GM06990 (cell line): ENCODE measurements at places on chromosomes 4 and X.
A peak's percentile ranks its signal among the peaks of the same experiment; 100 is the strongest.

DNA sequence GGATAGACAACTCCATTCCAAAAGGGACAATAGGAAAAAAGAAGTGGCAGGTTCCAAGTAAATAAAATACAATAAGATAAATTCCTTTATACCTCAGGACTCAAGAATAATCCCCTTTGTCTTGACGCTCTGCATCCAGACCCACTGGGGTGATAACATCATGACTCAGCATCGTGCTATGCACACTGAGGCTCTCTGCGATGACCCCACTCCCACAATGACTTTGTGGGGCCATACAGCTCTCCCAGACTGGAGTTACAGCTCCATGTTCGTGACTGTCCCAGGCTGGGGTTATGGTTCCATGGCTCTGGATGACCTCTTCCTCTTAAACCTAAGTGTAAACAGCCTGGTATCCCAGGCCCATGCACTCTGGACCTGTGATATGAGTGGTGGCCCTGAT lies 254.5 kb upstream of the ADGRL3 start:
- no peak for DNase-seq

- no peak for DNase-seq
These were observed 152.2 kb downstream of the GRID2 start for GRCh38 chr4:92455951-92456350.

DNA sequence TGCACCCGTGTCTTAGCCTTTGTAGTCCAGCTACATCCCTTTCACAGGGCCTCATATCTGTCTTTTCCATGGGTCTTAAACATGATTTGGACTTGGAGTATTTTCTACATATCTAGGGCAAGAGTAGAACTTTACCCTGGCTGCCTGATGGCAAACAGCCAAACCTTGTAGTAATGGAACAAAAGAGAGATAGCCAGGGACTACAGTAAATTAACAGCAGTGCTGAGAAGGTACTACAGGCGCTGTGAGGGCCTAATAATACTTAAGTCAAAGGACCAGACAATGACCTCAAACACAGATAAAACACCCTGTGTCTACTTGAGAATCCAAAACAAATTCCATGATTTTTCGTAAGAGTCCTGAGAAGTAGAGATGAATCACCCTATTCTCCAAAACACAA lies 111.0 kb upstream of the WDR17 start:
- DNase-seq = no peak

GRCh38 chrX:39814391-39814790 lies 283.4 kb downstream of the BCOR start:
- DNase-seq = no peak

GRCh38 chr4:61553557-61554125 lies 353.5 kb downstream of the ADGRL3 start:
- no peak for DNase-seq

DNA sequence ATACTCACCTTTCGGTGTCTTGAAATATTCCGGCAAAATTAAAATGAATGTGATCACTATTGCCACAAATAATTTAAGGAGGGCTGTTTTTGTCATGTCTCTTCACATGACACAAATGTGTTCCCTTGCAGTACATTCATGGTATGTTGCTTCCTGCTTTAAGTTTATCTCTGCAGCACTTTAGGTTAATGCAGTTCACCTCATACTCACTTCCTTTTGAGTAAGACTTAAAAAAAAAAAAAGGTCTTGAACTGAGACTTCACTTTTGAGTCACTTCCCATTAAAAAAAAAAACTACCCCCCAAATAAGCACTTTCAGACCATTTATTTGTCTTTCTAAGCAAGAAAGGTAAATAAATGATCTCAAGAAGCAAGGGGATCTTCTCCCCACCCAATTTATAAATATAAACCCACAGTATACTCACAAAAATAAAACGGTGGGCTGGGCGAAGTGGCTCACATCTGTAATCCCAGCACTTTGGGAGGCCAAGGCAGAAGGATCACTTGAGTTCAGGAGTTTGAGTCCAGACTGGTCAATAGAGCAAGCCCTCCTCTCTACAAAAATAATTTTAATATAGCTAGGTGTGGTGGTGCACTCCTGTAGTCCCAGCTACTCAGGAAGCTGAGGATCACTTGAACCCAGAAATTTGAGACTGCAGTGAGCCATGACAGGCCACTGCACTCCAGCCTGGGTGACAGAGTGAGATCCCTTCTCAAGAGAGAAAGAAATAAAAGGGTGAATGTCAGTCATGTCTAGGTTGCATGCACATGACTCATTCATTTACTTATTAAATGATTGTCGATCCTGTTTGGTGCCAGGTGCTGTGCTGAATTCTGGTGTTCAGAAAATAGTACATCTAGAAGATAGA lies at the start of gene TMEM156:
TMEM156 (minus strand) TSS at position 192 of the 868 bp plus-strand sequence; CDS start at position 96, 96 bp downstream.
- peak; percentile 79 for DNase-seq

DNA sequence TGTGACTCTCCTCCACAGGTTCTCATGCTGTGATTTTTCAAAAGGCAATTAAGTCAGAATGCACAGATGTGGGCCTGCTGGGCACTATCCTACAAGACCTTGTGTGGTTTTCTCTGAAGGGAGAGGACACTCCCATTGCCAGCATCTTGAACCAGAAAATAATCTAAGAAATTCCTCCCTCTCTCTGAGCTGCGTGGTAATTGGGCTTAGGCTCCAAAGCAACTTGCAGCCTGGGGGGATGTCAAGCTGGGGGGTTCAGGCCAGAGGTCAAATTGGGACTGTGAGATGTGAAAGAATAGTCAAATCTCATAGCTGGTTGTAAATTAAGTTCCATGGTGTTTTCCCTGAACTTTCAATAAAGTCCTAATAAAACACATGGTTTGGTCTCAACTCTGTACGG lies 350.6 kb upstream of the SLC7A11 start:
- DNase-seq = no peak

- DNase-seq = no peak
These were observed 19.8 kb downstream of the TMLHE start for GRCh38 chrX:155592981-155593380.

GRCh38 chr4:81562093-81562492 lies 90.4 kb upstream of the RASGEF1B start:
- peak; percentile 77 for DNase-seq

- peak; percentile 25 for DNase-seq
These were observed 24.4 kb upstream of the PLK4 start for GRCh38 chr4:127856196-127856812.

- no peak for DNase-seq
These were observed 227.6 kb downstream of the NR3C2 start for GRCh38 chr4:148214529-148215166.

- DNase-seq = no peak
These were observed 930.5 kb downstream of the ADGRL3 start for GRCh38 chr4:62130637-62131036.

DNA sequence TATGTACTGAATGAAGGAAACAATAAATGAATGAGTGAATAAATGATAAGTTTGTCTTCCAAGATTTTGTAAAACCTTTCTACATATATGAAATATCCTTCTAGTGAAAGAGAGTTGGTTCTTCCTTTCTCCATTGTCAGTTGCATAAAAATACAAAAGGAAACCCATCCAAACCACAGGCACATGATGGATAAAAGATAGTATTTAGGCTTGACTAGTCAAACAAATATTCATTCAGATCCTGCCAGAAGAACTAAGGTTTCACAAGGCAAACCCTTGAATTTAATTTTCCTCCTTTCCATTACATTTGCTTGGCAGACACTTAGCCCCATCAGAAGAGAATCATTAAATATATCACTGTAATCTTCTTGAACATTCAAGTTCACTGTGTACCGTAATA lies 208.4 kb downstream of the COL25A1 start:
- DNase-seq = no peak

GRCh38 chr4:170033999-170034398 lies 7.8 kb upstream of the MFAP3L start:
- no peak for DNase-seq

DNA sequence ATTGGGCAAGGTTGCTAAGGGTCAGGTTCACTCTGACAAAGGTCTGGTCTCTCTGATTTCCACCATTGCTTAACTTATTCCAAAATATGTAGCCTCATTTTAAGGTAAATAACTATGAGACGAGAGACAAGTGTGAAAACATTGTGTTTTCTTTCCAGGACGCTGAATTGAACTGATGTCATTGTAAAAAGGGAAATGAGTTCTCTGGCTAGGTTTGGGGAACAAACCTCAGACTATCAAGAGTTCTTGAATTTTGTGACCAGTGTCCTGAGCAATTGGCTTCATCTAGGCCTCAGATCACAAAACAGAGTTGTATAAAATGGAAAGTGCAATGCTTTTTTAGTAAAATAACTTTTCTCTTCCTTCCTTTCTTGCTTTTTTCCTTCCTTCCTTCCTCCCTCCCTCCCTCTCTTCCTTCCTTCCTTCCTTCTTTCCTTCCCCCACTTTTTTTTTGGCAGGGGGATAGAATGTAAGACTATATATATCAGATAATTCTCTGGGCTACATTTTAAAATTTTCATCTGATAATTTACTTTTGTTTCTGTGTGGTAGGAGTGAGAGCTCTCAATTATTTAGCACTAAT lies 30.8 kb upstream of the CXCL8 start:
- no peak for DNase-seq
